ENCODE measurements at places on chromosomes 7 and 10.

GRCh38 chr7:124723012-124723411 lies 42.6 kb downstream of the GPR37 start:
- no peak for DNase-seq

DNA sequence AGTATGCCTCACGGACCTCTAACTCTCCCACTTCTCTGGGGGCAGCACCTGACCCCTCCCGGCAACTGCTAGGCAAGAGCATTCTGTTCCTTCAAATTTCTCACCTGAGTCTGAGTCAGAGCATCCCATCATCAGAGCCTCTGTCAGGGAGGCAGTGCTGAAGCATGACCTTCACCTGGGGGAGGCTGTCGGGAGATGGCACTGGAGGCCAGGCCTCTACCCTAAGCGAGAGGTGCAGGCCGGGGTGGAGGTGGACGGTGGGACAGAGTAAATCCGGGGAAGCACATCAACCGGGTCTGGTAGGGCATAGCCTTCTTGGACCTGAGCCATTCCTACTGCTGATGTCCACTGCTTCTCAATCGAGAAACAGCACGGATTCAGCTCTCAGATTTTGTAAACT lies 90.4 kb downstream of the SPAG6 start:
- DNase-seq, result no peak

DNA sequence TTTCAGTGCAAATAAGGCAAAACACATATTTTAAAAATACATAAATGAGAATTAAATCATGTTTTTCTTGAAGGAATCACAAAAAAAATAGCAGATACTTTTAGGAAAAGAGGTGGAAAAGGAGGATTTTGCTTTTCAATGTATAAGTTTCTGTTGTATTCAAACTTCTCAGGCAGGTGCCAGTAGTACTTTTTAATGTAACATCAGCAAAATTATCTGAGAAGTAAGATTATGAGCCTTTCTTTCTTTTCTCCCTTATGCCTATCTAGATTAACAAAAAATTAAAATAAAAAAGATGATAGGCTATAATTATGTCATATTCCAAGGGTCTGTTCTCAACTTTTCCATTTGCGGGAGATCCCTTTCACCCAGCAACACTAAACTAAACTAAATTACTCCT lies 2.6 kb downstream of the DRGX start:
- DNase-seq, result no peak

- no peak for DNase-seq
Observed at GRCh38 chr7:68535266-68535665, 1063.0 kb upstream of the AUTS2 start.

DNA sequence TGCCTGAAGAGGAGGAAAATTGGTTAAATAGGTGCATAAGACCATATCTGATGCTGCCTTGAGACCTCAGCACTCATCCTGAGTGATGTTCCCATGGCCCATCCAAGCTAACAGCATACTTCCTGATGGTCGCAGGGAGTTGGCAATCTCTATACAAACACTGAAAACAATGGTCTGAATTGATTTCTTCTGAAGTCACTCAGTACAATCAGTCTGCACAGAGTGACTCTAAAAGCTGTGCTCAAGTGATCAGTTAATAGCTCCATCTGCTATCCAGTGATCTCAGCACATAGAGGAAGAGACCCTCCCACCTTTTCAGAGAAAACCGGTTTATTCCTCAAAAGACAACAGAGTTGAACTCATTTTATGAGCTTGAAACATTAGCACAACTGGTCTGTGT lies 3.9 kb downstream of the PPP1R17 start:
- no peak for DNase-seq

DNA sequence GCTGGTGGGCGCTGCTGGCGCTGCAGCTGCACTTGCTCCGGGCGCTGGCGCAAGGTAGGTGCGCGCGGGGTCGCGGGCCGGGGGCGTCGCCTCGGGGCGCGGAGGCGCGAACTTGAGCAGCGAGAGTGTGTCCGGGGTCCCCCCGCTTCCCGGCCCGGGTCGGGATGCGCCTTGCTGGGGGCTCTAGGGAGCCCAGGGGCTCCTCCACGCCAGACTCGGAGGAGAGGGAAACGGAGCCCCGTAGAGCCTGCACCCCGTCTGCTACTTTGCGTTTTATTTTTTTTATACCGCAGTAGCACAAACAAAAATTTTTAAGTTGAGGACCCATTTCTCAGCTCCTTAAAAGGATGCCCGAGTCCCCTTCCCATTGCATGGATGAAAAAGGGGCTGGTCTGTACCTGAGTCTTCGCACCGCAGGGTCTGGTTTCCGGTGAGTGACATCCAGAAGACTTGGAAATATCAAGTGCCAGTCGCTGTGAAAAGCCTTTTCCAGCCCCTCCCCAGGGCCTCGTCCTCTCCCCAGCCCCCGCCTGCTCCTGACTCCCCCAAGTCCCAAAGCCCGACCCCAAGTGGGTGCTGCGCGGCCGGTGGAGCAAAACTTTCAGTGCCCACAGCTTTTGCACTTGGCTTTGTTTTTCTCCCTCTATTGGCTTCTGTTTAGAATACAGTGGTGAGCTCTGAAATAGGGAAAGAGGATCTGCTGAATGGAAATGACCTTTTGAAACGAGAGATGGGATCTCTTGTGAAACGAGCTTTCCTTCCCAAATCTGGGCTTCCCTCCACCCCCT lies 973 bp downstream of the SDK1 start:
- DNase-seq, result no peak

- DNase-seq, result no peak
Observed at GRCh38 chr10:129765664-129766550, 198.2 kb downstream of the EBF3 start.

DNA sequence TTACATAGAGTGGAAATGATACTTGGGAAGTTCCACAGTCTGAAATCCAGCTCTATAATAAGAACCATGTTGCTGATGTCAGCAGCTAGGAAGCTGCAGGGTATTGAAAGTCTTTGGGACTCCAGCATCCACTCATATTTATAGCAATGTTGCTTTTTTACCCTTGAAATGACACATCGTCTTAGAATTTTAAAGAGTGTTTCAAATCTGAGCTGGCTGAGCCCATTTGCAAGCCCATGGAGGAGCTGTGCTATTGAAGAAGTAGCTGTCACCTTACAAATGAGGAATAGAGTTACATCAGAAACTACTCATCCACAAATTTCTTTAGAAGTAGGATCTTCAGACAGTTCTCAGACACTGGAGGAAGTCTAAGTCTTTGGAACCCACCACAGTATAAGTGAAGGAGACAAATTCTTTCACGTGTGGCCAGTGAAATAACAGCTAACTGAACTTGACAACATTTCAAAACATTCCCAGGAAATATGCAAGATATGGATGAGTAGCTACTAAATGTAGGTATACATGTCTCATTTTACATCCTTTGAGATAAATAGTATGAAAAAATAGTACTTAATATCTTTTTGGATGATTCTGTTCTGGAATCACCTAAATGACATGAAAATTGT lies 203.6 kb downstream of the ZNF365 start:
- no peak for DNase-seq

DNA sequence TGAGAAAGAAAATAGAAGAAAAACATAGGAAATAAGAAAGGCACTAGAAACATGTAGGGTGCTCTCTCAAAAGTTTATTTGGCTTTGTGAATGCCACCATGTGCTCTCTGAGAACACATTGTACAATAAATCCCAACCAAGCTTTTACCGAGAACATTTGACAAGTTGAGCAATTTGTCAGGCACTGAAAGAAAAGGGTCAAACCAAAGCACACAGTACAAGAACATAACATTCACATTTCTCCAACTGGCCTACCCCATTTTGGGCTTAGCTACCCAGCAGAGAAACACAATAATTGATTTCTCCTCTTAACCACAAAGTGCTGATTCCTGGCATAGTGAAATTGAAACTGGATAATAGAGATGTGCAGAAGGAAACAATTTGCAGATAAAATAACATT lies 69.2 kb upstream of the SLC39A12 start:
- DNase-seq, result no peak

GRCh38 chr10:133616371-133617130 lies 10.0 kb downstream of the FRG2B start:
- DNase-seq, result no peak

GRCh38 chr10:47133871-47134570 lies 166.0 kb upstream of the GDF10 start:
- no peak for DNase-seq

GRCh38 chr7:36601601-36602000 lies 122.7 kb downstream of the AOAH start:
- no peak for DNase-seq

- DNase-seq, result no peak
Observed at GRCh38 chr7:131762753-131763152, 206.3 kb upstream of the PODXL start.

GRCh38 chr10:88437411-88437810 lies 145.7 kb downstream of the RNLS start:
- no peak for DNase-seq

- no peak for DNase-seq
Observed at GRCh38 chr7:103940382-103941268, 48.8 kb downstream of the RELN start.

DNA sequence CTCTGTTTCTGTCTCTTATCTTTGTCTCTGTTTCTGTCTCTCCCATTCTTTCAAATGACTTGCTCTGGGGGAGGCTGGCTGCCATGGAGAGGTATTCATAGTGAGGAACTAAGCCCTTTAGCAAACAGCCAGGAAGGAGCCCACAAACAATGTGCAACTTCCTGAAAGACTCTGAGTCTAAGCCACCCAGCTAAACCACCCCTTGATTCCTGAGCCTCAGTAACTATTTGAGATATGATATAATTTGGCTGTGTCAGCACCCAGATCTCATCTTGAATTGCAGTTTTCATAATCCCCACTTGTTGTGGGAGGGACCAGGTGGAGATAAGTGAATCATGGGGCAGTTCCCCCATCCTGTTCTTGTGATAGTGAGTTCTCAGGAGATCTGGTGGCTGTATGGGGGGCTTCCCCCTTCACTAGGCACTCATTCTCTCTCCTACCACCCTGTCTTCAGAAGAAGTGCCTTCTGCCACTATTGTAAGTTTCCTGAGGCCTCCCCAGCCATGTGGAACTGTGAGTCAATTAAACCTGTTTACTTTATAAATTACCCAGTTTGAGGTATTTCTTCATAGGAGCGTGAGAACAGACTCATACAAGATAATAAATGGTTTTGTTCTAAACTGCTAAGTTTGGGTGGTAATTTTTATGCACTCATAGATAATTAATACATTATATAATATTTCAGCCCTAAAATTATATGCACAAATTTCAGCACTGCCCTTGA lies 121.2 kb upstream of the FOXP2 start:
- DNase-seq, result no peak

GRCh38 chr10:77667426-77668324 lies 30.1 kb upstream of the KCNMA1 start:
- DNase-seq, result no peak

GRCh38 chr10:13001041-13001886 lies at the start of gene CCDC3:
Gene CCDC3, minus strand, starts transcription at chr10:13001713. Its CDS starts 143 bp downstream, at chr10:13001570.
- DNase-seq, result peak; percentile 62

GRCh38 chr7:70752794-70753241 lies 379.1 kb upstream of the GALNT17 start:
- no peak for DNase-seq

- no peak for DNase-seq
Observed at GRCh38 chr7:24035366-24036032, 248.5 kb upstream of the NPY start.

- no peak for DNase-seq
Observed at GRCh38 chr7:85471307-85471706, 284.5 kb upstream of the SEMA3D start.

DNA sequence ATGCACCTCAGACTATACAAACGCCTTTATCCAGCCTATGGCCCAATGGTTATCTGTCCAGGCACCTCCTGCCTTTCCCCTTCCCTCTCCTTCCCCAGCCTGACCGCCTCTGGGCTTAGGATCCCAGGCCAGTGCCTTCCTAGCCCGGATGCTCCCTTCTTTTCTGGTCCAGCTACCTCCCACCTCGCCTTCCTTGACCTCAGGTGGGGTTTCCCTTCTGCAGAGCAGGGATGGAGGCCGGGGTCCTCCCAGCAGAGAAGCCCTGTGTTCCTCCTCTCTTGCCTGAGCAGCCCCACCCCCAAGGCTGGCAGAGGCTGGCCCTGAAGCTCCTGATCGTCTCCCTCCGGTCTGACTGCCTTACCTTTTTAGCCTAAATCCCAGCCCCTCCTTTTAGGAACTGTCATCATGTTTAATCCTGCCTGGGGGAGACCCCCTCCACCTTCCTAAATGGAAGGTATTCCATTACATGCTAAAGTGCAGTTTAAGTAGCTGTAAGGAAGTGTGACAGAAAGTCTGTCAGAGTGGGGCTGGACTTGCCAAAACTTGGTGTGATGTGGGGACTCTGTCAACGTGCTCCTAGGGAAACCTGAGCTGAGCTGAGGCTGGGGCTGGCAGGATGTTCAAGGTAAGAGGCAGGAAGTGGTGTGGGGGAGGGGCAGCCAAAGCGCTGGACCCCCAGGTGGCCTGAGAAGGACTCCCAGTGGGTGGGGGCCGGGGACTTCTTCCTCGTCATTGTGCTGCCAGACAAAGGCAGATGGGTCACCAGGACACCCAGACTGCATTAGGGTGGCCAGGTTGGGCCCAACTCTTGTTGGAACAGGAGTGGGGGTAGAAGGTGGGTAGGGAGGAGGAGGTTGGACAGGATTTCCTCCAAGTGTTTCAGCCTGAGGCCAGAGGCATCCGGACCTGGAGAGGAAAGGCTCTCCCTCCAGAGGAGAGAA lies 39.5 kb downstream of the LBX1 start:
- no peak for DNase-seq

DNA sequence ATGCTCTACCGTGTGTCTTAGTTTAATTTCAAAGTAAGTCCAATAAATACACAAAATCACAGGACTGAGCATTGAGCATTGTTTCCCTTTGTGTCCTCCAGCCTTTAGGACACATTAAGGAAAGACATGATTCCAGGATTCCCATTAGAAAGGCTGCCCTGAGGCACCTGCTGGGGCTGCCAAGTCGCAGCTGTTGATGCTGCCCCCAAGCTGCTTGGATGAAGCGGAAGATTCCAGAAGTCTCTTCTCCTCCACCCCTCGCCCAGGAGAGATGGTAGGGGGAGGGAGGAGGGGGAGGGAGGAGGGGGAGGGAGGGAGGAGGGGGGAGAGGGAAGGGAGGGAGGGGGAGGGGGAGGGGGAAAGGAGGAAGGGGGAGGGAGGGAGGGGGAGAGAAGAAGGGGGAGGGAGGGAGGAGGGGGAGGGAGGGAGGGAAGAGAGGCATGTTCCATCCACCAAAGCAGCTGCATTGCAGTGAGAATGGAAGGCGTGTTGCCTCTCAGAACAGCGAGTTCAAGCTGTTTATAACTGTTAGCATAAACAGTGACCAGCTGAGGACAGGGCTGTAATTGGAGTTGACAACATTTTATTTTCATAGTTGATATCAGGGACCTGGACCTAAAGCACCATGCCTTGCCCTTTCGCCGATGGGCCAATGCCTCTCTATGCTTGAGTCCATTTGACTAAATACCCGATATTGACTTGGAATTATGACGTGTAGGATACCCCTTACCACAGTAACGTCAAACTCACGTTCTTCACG lies 67.3 kb downstream of the DIP2C start:
- no peak for DNase-seq

Measured in Right ventricle myocardium inferior (tissue), 1 donor.